Amygdala (tissue), 56 donors: ENCODE measurements at places on chromosomes 7 and 10.

DNA sequence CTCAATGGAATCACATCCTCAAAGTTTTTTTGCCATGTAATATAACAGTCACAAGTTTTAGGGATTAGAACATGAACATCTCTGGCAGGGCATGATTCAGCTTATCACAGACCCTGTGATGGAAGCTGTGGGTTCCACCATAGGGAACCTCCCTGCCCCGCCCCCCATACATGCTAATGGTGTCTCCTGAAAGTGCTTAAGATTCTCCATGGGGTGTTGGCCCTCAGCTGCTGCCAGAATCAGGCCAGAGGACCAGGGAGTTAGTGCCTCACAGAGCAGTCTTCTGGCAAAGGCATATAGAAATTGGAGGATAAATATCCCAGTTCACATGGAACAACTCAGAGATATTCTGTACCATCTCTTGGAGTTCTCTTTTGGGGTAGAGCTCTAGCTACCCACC, 119.4 kb downstream of the RAB11FIP2 start:
- DNase-seq: no peak

- no peak for DNase-seq
Measured at GRCh38 chr10:124632064-124632531, 112.1 kb downstream of the FAM53B start.

GRCh38 chr10:28396331-28396730, 93.5 kb upstream of the MPP7 start:
- DNase-seq: no peak

DNA sequence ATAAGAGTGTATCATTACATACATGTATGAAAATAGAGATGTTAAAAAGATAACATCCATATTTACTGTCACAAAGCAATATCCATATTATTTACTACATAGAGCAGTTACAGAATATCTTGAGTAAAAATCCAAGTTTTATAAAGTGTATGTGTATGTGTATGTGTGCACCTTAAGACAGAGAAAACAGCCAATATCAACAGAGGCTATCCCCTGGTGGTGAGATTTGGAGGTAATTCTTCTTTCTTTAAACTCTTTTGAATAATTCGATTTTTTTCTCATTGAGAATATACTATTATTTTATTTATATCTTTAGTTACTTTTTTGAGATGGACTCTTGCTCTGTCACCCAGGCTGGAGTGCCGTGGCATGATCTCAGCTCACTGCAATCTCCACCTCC, 18.4 kb downstream of the TRDMT1 start:
- no peak for DNase-seq

DNA sequence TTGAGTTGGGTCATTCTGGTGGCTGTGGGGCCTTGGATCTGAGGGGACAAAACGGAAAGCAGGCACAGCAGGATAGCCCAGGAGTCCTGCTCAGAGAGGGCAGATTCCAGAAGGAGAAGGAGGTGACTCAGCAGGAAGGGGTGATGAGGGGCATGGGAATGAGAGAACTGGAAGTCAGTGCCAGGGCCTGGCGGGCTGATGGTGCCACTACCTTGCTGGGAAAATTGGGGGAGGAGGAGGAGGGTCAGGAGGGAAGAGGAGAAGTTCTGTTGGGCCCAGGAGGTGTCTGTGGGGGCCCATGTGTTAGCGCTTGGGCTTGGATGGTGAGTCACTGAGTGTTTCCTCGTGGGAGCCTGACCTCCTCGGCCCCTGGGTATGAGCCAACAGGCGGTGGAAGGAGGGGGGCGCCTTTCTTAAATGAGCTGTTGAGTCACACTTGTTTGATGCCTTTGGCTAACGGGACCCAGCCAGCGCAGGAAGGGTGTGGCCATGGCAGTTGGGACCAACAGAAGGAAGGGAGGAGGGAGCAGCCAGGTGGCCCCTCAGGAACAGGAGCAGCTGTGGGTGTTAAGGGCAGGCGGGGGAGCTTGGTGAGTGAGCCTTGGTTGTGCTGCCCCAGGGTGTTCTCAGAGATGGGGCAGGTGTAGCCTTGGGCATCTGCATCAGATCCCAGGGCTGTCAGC, 130.0 kb upstream of the BTBD16 start:
- DNase-seq: no peak

DNA sequence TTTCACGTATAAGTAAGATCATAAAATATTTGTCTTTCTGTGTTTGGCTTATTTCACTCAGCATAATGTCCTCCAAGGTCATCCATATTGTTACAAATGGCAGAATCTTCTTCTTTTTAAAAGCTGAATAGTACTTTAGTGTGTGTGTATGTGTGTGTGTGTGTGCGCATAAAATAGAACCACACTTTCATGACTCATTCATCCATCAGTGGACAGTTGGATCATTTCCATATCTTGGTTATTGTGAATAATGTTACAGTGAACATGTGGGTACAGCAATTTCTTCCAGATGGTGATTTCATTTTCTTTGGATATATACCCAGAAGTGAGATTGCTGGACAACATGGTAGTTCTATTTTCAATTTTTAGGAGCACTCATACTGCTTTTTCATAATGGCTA, 622.4 kb downstream of the NRG3 start:
- DNase-seq: no peak

DNA sequence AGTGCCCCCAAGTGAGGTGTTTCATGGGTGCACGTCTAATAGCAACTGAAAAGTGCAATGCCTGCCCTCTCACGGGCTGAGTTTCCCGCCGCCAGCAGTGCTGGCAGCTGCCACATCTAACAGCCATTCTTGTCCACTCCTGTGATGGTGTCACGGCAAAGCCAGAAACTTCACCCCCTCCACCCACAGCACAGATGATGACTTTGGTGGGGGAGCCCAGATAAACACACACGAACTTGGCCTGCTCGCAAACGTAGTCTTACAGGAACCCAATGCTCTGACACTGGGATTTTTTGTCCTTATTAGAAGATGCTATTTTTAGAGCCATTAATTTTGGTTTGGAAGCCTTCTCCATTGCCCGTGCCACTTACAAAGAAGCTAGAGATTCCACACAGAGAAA, 26.7 kb downstream of the CPXM2 start:
- DNase-seq: no peak

DNA sequence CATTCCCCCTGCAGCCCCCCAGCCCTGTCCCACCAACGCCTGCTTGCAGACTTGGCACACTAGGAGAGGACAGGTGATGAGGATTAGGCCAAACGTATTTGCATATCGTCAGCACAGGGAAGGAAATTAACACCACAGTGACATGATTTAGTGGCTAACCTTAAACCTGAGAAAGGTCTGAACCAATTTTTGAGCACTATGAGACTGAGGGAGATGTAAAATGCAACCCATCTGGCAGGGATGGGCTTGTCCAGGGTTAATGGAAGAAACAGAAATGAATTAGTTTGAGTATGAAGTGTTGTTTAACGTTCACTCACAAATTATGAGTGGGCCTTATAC, 183.6 kb downstream of the TAX1BP1 start:
- DNase-seq: no peak

DNA sequence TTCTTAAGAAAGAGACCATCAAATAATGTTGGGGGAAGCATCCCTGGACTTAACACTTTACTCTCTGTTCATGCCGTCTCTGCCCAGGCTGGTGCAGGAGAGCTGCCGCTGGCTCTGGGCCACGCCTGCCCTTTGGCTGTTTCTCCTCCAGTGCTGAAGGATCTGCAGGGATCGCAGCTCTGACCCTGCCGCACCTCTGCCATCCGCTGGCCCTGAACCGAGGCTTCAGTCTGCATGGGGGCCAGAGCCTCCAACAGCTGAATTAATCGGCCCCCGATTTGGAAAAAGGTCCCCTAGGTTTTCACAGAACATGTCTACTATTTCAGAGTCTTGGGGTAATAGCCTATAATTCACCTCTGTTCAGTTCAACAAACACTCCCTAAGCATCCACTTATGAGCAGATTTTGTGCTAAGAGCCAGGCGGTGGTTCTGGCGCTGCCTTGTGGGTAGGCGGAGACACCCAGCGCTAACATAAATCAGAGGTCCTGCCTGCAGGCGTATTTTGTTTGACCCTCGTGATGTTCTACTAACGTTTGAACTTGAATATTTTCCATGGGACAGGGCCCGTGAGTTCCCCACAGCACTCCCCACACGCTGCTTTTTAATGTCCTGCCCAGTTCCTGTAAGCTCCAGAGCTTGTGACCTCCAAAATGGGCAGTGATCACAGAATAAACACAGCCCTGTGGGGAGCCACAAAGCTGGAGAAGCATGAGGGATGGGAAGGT, 99.0 kb downstream of the DYNC2I1 start:
- no peak for DNase-seq

GRCh38 chr7:2357165-2357564, 2.5 kb downstream of the EIF3B start:
- no peak for DNase-seq

- DNase-seq: no peak
Measured at GRCh38 chr7:22617166-22617565, 109.8 kb upstream of the IL6 start.

DNA sequence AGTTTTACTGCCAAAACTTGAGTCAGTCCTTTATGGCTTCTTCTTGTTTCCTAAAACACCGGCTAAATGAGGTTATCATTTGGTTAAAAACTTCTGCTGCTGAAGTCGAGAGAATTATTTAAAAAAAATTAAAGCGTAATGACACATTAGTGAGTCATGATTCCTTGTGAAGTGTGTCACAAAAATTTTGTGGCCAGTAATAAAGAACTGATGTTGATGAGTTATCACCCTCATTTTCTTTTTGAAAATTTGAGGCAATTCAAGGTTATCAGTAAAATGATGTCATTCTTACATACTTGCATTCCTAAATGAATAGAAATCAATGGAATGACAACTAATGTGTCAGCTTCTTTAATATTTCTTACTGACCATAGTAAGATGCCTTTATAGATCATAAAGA, 427.4 kb downstream of the SORCS3 start:
- DNase-seq: no peak

- DNase-seq: no peak
Measured at GRCh38 chr10:70064486-70064885, 11.8 kb downstream of the MACROH2A2 start.

GRCh38 chr7:91694351-91694841, 186.1 kb downstream of the MTERF1 start:
- DNase-seq: no peak

DNA sequence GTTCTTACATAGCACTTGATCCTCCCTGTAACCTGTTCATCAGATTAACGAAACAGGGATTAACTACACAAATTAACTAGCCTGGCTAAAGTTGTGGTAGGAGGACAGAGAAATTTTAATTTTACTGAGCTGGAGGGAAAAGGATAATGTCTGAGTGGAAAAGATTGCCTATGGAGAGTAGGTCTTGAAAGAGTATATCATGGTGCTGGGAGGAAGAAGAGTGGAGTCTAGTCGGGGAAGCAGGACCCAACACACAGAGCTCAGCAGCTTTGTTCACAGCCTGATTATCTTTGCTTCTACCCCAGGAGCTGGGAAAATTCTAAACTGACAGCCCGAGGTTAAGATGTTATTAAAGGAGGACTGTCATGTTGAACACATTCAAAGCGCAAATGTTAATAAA, 6.1 kb upstream of the KDM7A start:
- DNase-seq: no peak

DNA sequence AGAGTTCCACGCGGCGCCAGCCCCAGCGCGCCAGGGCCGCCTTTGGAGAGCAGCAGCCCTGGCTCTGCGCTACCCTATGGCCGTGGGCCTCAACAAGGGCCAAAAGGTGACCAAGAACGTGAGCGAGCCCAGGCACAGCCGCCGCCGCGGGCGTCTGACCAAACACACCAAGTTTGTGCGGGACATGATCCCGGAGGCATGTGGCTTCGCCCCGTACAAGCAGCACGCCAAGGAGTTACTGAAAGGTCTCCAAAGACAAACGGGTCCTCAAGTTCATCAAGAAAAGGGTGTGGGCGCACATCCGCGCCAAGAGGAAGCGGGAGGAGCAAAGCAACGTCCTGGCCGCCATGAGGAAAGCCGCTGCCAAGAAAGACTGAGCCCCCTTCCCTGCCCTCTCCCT, 144.1 kb downstream of the SRPK2 start:
- DNase-seq: no peak

- DNase-seq: no peak
Measured at GRCh38 chr7:156207306-156207705, 395.0 kb upstream of the SHH start.

- no peak for DNase-seq
Measured at GRCh38 chr10:10205906-10206305, 811.8 kb upstream of the CELF2 start.

- no peak for DNase-seq
Measured at GRCh38 chr10:31759124-31759798, 169.4 kb downstream of the ARHGAP12 start.

- DNase-seq: no peak
Measured at GRCh38 chr10:22477334-22478287, 132.3 kb downstream of the SPAG6 start.
